ENCODE measurements at places on chromosomes 12 and 14.
A peak's percentile ranks its signal among the peaks of the same experiment; 100 is the strongest.

- DNase-seq, result no peak
These were observed 68.5 kb downstream of the DAO start for GRCh38 chr12:108948367-108948766.

GRCh38 chr12:96070670-96071279 is 35.4 kb upstream of the LTA4H start:
- peak; percentile 24 for DNase-seq

GRCh38 chr12:11891346-11891745 is 179.4 kb upstream of the BCL2L14 start:
- DNase-seq, result no peak

DNA sequence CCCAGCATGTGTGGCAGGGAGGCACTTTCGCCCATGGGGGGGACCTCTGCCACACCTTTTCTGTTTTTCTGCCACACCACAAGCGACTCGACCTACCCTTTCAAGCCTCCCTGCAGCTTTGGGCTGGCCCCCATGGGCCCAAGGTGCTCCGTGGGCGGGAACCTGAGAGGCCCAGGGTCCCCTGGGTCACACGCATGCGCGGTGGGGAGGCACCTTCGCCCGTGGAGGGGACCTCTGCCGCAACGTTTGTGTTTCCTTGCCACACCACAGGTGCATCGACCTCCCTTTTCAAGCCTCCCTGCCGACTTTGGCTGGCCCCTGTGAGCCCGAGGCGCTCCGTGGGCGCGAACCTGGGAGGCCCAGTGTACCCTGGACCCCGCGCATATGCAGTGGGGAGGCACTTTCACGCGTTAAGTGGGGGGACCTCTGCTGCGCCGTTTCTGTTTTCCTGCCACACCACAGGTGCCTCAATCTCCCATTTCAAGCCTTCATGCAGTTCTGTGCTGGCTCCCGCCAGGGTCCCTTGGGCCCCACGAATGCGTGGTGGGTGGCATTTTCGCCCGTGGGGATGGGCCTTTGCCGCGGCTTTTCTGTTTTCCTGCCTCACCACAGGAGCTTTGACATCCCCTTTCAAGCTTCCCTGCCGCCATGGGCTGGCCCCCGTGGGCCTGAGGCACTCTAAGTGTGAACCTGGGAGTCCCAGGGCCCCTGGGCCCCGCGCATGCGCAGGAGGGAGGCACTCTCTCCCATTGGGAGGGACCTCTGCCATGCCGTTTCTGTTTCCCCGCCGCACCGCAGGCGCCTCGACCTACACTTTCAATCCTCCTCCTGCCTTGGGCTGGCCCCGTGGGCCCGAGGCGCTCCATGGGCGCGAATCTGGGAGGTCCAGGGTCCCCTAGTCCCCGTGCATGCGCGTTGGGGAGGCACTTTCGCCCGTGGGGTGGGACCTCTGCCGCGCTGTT is 332.2 kb downstream of the ALG10 start:
- DNase-seq, result no peak

GRCh38 chr14:21263284-21264024 is 5.8 kb downstream of the HNRNPC start:
- no peak for DNase-seq

GRCh38 chr14:67759916-67760315 is 56.5 kb downstream of the ZFYVE26 start:
- DNase-seq, result no peak

DNA sequence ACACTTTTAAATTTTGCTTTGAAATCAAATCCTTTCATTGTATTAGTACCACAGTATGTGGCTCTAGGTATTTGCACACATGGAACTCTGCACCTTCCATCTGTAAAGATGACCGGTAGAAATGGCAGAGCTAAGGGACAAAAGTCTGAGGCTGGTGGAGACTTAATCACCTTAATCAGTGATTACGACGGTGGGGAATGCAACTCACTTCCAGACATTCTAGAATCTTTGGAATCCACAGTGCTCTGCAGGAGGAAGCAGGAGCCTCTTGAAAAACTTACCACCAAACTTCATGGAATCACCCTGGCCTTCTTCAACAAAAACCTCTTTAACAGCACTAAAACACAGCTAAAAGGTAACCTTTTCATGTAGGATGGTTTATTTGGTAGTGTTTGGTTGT is 3.9 kb upstream of the DACT1 start:
- DNase-seq, result no peak

All from NCI-H510A treated with DMSO at 0.1 percent for 48 hours (cell line).